HepG2 (cell line): ENCODE measurements at places on chromosomes 1 and 21. TPM values are rescaled to one million over a fixed set of nuclear protein-coding genes. Genes with fewer than 3 reads are reported as not detected.
A peak's percentile ranks its signal among the peaks of the same experiment; 100 is the strongest.

Gene KCNJ10
- total RNA-seq: 4.1 and 4.4 TPM in 2 replicates

Gene F5
- total RNA-seq: 38.3 and 38.5 TPM in 2 replicates

- no peaks in the 10 kb centered on the region for H3K27me3 ChIP-seq
- H3K36me3 ChIP-seq: no peaks in the 10 kb centered on the region
- H3K4me3 ChIP-seq: no peak overlapping the region
- H3K4me1 ChIP-seq: no peaks in the 10 kb centered on the region
- no peak for DNase-seq
Measured at GRCh38 chr1:175132436-175132835, 60.1 kb downstream of the KIAA0040 start.

Gene CACNA1S
- not detected in 2 replicates for total RNA-seq

Gene CR1L
- total RNA-seq: not detected in 2 replicates

GRCh38 chr1:54871275-54872035 lies 15.5 kb downstream of the DHCR24 start:
- H3K36me3 ChIP-seq: peaks cover 36% of the 10 kb centered on the region
- DNase-seq: no peak
- peaks cover 97% of the 10 kb centered on the region for H3K4me1 ChIP-seq
- H3K27me3 ChIP-seq: no peaks in the 10 kb centered on the region
- peak overlapping the region; percentile 90 for H3K27ac ChIP-seq
- no peak overlapping the region for H3K4me3 ChIP-seq

DNA sequence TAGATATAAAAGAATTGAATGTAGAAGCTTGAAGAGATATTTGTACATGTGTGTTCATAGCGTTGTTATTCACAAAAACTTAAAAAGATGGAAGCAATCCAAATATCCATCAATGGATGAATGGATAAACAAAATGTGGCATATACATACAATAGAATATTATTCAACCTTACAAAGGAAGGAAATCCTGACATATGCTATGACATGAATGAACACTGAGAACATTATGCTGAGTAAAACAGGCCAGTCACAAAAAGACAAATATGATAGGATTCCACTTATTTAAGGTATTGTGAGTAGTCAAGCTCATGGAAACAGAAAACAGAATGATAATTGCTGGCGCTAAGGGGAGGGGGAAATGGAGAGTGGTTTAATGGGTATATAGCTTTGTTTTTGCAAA lies 47.0 kb upstream of the DYRK1A start:
- no peaks in the 10 kb centered on the region; the same call in 2 of the 3 replicates for H3K27me3 ChIP-seq
- H3K4me1 ChIP-seq: no peaks in the 10 kb centered on the region
- H3K36me3 ChIP-seq: no peaks in the 10 kb centered on the region
- no peak overlapping the region for H3K4me3 ChIP-seq
- no peak for DNase-seq
- no peak overlapping the region for H3K27ac ChIP-seq

- no peaks in the 10 kb centered on the region for H3K36me3 ChIP-seq
- H3K4me3 ChIP-seq: no peak overlapping the region
- no peaks in the 10 kb centered on the region for H3K4me1 ChIP-seq
- no peak overlapping the region for H3K27ac ChIP-seq
Measured at GRCh38 chr21:14675774-14676530, 129.8 kb upstream of the SAMSN1 start.
